ENCODE measurements at places on chromosomes 2 and 18.

DNA sequence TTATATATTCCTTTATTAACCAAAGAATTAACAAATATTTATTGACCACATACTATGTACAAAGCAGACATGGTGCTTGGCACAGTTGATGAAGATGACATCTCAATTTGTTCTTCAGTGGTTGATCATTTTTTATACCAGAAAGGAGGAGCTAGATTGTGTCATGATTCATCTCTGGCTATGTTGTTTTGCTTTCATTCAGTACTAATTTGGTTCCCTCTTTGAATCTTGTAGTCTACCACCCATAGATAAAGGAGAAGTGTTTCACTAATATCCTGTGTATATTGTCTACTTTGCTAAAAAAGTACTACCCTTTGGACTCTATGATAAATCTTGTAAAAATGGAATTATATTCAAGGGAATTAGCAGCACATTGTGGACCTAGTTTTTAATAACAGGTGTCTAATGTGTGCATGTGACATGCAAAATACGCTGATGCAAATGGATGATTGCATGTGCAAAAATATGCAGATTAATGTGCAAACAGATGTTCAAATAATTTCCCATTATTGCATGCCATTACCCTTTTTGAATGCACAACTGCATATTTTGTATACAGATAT lies 313.2 kb upstream of the ZEB2 start:
- DNase-seq = no peak

- no peak for DNase-seq
Measured at GRCh38 chr2:100320547-100321178, 1.6 kb downstream of the LONRF2 start.

GRCh38 chr2:121828281-121828731 lies 72.9 kb downstream of the TSN start:
- peak; percentile 11 for DNase-seq

GRCh38 chr2:56464613-56465012 lies 280.8 kb downstream of the CCDC85A start:
- no peak for DNase-seq
